ENCODE measurements at places on chromosomes 16 and 17.

DNA sequence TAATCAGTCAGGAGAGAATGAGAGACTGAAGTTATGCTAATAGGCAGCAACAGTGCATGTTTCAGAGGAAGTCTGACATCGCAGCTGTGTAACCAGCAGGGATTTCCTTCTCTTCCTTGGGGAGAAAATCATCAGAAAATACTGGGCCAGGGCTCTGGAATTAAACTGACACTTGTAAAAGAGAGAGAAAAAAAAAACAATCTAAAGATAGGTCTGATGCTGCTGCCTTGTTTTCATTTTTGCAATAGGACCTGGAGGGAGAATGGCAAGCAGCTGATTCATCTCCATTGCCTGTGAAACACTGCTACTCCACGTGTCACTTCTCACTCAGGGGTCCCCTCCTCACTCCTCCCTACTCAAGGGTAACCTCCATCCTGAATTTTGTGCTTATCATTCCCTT is 17.7 kb upstream of the CORO6 start:
- peak; percentile 81 for DNase-seq

DNA sequence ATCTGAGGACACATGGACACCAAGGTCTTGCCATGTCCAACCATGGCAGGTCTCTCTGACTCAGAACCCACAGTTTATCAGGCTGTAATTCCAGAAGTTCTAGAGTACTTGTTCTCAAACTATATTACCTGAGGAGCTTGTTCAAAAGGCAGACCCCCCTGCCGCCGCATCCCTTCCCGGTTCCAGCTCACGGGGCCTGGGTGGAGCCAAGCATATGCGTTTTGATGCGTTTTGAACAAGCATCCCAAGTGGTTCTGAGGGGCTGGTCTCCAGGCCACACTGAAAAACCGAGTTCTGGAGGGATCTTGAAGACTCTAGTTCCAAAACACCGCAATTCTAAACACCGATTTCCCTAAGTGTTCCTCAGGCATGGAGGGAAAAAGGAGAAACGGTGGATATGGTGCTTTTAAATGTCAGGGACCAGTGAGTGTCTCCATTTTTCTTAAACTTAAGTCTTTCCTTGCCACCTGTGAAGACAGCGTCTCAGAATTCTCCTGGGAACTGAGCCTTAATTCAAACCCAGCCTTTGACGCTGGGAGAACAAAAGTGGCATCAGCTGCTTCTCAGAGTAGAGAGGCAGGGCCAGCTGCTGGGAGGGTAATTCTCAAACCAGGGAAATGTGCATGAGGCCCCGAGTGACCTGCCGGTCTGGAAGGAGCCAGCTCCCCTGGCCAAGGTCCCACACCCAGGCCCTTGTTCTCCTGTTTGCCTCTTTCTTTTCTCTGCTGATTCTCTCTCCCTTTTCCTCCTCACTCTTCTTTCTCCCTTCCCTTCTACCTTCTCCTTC is 84.4 kb upstream of the PLCG2 start:
- no peak for DNase-seq

- DNase-seq: peak; percentile 49
These were observed 17.5 kb upstream of the C17orf78 start for GRCh38 chr17:37358098-37358829.

DNA sequence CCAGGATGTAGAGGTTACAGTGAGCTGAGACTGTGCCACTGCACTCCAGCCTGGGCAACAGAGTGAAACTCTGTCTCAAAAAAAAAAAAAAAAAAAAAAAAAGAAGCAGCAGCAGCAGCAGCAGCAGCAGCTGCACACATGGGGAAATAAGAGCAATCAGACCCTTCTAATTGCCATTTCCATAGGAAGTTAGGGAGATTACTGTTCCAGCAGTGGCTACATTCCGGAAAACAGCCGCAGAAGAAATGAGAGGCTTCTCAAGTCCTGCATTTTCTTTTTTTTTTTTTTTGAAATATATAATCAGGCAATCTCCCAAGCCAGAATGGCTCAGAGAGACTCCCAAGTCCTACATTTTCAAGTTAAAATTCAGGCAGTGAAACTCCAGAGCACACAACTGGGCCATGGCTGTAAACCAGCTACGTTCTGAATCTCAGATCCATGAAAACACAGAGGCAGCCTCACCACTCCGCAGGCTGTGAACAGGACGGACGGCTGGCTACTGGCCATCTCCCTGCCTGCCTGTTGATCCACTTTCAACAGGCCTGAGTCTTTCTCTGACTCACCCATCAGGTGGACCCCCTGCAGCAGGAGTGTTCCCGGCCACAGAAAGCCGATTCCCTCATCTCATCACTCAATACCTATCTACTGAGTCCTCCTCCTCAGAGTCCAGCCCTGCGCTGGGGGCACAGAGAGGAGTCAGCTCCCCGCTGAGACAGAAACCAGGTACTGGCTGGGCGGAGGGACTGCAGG is 15.0 kb downstream of the TRPV1 start:
- peak; percentile 72 for DNase-seq

DNA sequence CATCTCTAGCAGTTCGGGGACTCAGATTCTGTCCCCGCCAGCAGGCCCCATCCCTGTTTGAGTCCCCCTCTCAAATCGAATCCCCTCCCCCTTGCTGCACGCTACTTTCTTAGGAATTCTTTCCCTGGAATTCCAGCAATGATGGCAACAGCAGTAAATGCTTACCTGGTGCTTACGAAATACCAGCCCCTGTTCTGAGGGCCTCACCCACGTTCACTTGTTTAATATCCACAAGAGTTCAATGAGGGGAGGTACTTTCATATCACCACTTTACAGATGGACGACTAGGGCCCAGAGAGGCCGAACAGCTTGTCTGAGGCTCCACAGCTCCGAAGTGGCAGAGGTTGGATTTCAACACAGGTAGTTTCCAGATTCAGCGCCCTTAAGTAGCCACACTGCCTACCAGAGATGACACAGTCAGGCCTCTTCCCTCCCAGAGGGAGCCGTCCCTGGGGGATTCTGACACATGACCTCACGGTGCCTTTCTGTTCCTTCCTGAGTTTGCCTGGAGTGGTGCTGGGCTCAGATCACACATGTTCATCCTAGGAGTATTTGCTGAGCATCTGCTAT is 120.7 kb upstream of the GSE1 start:
- peak; percentile 42 for DNase-seq

DNA sequence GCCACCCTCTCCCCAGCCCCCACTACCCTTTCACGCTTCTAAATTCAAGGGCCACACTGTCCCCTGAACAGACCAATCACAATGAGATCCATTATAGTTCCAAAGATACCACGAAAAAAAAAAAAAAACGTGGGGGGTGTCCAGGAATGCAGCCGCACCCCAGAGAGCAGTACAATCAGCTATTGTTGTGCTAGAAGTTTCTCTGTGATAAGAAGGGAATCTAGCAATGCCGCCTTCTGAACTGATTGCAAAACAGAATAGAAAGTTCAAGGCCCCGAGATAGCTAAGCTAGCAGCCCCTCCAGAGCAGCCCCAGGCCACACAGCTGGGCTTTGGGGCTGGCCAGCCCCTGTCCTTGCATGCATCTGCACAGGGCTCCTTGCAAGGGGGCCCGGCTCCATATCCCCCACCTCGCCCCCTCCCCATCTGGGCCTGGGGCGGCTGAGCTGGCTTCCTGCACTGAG is 86.9 kb upstream of the CBX4 start:
- DNase-seq: no peak

- no peak for DNase-seq
These were observed 75.9 kb downstream of the PLD6 start for GRCh38 chr17:17130077-17130844.

DNA sequence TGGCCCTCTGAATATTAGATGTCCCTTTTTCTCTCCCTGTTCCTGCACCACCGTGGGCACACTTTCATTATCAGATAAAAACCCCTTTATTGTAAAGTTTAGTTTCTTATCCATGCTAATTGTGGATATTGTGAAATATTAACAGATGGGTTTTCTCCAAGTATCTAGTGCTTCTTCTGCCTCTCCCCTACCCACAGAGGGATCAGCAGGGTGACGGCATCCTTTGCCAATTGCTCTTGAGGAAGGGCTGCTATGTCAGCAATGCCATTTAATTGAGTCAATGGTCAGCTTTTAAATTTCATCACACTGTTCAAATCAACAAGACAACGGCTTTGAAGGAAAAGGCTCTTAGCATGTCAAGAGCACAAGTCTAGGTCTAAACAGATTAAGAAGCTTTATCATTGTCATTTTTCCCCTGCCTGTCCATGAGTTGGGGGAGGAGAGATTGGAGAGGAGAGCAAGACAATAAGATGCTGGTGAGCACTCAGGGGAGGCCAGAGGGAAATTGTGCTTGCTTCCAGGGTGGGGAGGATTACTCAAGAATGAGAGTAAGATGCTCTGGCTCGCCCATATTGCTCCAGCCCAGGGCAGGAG is 443.0 kb upstream of the CCL2 start:
- no peak for DNase-seq

GRCh38 chr17:59190806-59191205 is 19.0 kb upstream of the SMG8 start:
- no peak for DNase-seq

DNA sequence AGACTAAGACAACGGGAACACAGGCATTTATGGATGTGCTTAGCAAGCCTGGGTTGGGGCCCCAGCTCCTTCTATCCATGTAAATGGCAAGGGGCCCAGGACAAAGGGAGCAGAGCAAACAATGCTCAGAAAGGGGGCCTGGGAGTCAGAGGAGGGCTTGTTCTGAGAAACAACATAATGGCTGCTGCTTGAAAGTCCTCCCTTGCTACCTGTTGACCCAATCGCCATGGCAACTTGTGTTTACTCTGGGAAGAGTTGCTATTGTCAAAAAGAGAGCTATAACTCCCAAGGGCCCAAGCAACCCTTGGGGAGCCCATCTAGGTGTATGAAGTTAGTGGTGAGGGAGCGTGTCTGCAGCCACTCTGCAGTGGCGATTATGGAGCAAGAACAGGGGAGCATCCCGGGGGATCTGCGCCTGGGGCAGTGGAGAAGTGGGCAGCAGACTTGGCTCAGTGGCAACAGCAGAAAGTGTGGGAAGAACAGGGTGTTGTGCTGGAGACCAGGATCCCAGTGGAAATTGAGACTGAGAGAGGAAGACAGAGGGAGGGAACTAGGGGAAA is 118.7 kb upstream of the NLRP1 start:
- no peak for DNase-seq

GRCh38 chr16:78522327-78522726 is 422.9 kb downstream of the WWOX start:
- no peak for DNase-seq

GRCh38 chr17:21535686-21536375 is 156.5 kb upstream of the KCNJ18 start:
- DNase-seq: no peak

DNA sequence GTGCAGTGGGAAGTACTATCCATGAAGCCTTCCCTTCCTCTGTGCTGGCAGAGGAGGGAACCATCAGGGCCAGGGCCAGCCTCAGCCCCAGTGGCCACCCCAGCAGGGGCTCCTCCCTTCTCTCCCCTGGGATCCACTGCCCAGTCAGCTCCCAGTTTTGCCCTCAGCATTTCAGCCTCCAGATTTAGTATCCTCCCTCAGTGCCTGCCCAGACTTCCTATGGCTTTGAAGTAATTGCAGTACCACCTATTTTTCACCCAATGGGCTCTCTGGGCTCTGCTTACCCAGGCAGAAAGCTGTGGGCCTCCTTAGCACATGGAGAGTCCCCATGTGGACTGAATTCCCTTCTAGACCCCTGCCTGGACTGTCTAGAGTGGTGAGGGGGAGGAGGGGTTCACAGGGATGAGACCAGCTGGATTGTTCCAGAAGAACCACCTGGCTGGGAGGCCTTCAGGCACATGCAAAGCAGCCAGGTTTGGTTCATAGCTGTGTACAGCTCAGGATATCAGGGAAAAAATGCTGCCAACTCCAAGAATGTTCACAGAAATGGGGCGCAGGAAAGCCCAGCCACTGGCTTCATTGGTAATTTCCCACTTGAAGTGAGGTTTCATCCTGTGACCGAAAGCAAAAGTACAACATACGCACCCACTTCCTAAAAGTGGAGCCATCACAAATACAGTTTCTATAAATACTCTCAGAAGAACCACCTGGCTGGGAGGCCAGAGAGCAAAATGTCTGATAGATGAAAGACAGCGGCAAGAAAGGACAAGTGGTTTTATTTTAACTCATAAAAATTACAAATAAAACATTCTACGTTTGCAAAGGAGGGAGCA is 15.2 kb upstream of the HERPUD1 start:
- DNase-seq: no peak

DNA sequence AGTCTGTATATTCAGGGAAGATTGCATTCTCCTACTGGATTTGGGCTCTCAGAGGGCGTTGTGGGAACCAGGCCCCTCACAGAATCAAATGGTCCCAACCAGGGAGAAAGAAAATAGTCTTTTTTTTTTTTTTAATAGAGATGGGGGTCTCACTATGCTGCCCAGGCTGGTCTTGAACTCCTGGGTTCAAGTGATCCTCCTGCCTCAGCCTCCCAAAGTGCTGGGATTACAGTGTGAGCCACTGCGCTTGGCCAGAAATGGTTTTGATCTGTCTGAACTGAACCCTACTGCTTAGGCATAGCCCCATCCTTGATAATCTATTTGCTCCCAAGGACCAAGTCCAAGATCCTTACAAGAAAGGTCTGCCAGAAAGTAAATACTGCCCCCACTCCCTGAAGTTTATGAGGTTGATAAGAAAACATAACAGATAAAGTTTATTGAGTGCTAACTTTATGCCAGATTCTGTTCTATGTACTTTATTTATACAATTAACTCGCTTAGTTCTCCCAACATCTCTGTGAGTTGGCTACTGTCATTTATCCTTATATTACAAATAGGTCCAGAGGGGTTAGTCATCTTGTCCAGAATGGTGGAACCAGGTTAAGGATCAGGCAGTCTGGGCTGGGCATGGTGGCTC is 13.5 kb downstream of the G6PC1 start:
- no peak for DNase-seq

- DNase-seq: peak; percentile 87
These were observed 8.3 kb downstream of the AXIN2 start for GRCh38 chr17:65553009-65553645.

- no peak for DNase-seq
These were observed 5.6 kb downstream of the TOP3A start for GRCh38 chr17:18309202-18309601.

DNA sequence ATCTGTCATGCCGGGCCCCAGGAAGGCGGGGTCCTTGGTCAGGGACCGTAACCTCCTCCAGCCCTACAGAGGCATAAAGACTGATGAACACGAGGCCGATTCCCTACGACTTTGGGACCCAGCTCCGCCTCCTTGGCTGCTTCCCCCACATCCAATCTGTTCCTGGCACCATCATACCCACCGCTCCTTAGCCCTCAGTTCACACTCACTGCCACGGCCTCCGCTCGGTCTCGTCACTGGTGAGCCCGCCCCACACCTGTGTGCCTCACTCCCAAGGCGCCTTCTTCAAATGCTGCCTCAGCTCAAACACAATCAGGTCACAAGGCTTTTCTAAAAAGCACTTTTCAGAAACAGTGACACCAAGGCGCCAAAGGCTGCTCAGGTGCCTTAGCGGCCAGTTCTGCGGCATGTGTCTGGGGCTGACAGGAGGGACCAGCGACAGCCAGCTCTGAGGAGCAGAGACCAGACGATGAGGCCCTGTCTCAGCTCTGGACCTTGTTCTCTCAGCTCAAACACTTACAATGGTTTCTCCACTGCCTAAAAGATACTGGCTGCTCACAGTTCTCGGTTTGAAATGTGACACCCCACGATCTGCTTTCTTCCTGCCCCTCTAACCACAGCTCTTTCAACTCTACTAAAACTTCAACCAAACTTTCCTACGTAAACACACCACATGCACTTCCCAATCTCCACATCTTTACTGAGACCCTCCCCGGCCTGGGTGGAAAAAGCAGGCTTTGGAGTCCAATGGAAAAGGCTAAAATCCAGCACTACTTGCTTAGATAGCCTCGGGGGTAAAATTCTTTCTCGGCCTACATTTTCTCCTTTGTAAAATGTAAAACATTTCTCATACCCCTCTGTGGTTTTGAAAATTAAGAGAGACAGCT is 33.2 kb downstream of the CYB5D2 start:
- DNase-seq: no peak

GRCh38 chr17:38539386-38539785 is 66.4 kb downstream of the SRCIN1 start:
- DNase-seq: no peak

Data from fibroblast of skin of back (primary cell).